IPS DF 6.9 (cell line): ENCODE measurements at places on chromosomes 2 and 18.

DNA sequence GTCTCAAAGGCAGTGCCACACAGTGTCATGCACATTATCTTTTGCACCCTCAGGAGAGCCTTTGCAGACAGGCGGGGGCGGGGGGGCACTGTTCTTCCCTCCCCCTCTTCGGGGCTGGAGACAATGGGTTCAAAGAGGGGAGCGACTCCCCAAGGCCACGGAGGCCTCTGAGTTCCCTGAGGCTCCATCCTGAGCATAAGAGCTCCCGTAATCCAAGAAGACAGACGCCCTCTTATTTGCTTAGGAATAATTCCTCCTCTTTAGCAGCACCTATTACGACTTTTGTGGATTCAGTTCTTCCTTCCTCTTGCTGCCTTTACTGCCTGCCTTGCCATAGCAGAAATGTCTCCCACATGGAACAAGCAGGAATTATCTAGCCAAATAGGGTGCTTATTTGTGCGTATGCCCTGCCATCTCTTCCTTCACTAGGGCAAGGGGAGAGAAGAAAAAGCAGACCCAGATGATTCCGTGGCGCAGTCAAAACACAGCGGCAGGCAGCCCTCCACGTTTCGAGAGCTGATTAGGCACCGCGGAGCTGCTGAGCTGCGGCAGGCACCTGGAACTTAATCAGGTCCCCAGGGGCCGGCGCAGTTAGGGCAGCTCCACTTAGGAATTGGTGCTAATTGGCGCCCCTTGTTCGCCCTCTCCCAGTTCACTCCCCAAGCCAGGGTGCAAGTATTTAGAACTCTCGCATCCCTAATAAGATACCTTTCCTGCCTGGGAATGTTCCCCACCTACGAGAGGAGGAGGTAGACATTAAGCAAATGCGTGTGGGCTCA is 233.4 kb upstream of the MYT1L start:
- DNase-seq = no peak

DNA sequence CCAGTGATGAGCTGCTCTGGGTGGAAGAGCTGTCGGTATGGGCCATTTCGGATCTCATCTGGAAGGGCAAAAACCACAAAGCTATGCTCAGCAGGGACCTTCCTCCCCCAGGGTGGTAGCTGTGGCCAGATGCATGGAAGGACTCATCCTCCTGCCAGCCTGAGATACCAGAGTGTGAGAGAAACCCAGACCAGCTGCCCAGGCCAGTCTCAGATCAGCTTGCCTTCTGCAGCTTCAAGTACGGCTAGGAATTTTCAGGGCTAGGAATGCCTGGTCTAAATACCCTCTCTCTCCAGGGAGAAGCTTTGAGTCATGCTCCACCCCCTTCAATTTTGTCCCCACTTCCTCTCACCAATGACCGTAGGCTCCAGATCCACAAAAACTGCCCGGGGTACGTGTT is 1.4 kb upstream of the TUBA4B start:
- no peak for DNase-seq

DNA sequence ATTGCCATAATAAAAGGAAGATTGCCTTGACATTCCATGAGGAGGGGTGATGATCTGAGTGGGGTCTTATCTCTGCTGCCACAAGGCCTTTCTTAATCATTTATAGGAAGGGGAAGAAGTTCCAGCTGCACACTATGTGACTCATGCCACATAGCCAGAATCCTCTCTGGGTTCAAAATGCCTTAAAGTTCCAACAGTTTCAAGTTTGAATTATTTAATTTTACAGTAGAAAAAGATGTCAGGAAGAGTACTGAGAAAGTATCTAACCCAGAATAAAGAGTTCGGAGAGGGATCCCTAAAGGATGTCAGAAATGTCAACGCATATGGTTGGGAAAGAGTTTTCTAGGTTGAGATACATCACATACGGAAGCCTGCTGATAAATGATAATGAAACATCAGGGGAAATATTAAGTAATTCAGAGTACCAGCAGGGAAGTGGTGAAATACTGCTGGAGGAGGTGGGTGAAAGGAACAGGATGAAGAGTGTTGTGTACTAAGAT is 999.9 kb downstream of the TSN start:
- DNase-seq = no peak

DNA sequence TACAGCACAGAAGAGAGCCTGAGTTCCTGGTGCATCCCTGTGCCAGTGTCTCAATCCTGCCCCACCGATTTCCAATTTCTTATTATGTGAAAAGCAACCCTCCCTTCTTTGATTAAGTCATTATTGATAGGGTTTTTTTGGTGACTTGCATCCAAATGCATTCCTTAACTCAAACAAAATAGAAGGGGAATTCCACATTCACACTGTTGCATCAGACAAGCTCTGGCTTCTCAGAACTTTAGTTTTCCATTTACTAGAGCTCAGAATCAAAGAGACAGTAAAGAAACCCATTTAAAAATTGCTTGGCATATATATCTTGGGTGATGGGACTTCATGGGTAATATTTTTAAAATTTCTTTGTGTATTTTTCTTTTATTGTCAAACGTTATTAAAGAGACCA is 13.8 kb upstream of the TMEM200C start:
- DNase-seq = no peak

- no peak for DNase-seq
These were observed 35.5 kb upstream of the YWHAQ start for GRCh38 chr2:9666306-9666705.

DNA sequence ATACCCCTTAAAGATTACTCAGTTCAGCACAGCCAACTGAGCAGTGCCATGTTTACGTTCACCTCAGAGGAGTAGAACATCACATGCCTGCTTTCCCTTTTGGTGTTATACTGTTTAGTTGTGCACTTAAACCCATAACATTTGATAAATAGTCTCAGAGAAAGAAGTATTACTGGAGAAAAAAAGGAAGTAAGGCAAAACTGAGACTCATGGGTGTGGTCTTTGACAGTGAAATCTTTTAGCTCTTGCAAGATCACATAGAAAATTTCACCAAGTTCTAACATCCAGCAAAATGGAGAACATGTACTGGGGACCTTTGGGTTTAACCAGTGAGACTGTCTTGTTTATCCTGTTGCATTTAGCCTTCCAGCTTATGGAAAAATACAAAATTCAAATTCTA is 5.6 kb downstream of the TANK start:
- DNase-seq = no peak

DNA sequence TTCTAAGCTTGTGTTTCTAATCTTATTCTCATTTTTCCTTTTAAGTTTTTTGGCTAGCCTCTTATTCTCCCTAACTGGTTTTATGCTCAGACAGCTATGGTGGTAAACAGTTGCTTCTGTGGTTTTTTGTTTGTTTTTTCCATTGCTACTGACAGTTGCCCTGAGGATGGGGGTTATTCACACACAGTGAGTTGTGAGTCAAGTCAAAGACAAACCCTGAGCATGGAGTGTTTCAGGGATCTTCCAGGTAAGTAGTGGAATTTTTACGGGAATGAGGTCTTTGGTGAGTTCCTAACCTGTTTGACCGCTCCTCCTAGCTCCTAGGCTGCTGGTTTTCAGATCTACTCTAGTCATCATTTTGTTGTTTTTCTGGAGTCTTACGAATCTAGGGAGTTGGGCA is 162.8 kb downstream of the ZNF407 start:
- no peak for DNase-seq

DNA sequence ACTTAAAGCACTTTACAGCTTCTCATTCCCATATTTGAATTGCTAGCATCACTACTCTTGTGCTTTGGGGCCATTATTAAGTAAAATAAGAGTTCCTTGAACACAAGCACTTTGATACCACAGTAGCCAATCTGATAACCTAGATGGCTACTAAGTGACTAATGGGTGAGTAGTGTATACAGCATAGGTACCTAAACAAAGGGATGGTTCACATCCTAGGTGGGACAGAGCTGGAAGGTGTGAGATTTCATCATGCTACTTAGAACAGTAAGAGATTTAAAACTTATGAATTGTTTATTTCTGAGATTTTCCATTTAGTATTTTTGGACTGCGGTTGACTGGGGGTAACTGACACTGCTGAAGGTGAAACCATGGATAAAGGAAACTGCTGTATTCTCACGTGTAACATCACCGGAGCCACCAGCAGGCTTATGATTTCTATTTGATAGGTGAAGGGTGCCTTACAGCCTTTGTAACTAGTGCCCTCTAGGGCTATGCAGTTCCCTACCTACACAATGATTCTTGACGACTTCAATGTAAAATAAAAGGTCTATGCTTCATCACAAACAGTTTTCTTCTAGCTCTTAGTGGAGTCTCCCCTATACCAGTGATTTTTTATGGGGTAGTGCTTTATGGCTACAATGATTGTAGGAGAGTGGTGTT is 22.1 kb upstream of the CRIM1 start:
- DNase-seq = no peak

DNA sequence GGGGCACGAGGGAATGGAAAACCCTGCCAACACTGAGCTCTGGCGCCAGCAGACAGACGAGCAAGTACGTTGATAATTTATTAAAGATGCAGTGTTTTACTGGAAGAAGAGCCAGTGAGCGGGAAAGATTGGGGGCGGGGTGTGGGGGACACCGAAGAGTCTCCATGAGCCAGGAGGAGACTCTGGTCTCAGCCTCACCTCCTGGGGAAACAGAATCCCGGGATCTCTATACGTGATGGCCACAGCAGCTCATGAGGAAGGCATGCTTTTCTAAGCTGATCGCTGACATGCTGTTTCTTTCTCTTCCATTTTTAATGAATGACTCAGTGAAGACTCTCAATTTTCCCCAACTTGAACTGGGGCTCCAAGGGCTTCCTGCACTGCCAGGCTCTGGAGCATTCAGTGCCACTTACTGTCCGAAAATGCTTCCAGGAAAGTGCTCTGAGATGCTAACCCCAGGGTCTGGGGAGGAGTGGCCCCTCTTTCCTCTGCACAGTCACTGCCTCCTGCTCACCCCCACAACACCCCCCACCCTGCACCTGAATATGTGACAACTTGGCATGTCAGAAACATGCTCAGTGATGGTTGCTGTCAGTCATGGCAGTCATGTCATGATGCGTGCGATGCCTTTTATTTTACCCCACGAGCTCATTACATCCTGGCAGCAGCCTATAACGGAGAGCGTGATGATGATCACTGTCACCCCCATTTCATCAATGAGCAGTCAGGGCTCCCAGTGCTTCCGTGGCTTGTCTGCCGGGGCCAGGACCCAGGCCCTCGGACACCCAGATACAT is 164.2 kb upstream of the CAPN13 start:
- no peak for DNase-seq

DNA sequence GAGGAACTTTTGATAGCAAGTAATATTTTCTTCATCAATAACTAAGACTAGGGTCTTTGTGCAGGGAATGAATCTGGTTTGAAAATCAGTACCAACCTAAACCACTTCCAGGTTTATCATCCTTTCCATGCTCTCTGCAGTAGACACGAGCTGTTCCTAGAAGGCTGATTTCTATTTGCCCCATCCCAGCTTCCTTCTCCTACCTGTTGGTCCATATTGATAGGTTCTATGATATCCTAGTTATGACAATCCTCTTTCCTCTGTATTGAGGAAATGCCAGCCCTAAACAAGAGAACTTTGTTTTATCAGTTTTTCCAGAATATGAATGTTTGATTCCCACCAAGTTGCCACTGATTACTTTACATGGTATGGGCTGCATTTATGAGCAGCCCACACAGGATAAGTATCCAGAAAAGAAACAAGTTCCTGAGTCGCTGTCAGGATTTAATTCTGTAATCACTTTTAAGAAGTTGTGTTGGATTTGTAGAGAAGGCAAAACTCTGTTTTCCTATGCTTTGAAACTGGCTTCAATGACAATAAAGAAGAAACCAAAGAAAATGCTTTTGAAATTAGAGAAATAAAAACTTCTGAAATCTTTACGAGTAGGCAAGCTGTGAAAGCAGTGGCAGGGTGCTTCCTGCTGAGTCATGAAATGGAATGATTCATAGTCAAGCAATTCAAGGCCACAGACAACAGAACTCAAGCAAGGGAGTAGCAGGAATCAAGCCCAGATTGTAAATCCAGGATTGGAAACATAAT is 37.3 kb upstream of the TANK start:
- no peak for DNase-seq

DNA sequence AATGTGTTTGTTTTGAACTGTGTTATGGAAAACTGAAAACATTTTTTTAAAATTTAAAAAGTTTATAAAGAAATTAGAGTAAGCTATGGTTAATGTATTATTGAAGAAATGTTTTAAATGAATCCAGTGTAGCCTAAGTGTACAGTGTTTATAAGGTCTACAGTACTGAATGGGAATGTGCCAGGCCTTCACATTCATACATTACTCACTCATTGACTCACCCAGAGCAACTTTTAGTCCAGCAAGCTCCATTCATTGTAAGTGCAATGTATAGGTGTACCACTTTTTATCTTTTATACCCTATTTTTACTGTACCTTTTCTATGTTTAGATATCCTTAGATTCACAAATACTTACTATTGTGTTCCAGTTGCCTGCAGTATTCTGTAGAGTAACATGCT is 215.1 kb upstream of the THUMPD2 start:
- no peak for DNase-seq

DNA sequence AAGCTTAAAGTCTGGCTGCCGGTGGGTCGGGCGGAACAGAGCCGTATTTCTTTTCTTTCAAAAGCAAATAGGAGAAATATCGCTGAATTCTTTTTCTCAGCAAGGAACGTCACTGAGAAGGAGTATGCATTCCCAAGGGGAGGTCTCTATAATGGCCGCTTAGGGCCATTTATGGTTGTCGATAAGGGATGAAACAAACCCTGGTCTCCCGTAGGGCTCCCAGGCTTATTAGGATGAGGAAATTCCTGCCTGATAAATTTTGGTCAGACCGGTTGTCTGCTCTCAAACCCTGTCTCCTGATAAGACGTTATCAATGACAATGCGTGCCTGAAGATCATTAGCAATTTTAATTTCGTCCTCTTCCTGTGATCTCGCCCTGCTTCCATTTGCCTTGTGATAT is 227.7 kb upstream of the ZEB2 start:
- no peak for DNase-seq

- no peak for DNase-seq
These were observed 356.7 kb downstream of the STK39 start for GRCh38 chr2:167890739-167891138.

- DNase-seq = no peak
These were observed 2.0 kb downstream of the SLC14A2 start for GRCh38 chr18:45617284-45617683.

GRCh38 chr2:74384051-74384450 is 3.9 kb upstream of the DCTN1 start:
- DNase-seq = no peak
